ENCODE measurements at places on chromosomes 7 and 10.

- no peak overlapping the region for H3K4me3 ChIP-seq
- H3K4me1 ChIP-seq: peaks cover 23% of the 10 kb centered on the region
- no peaks in the 10 kb centered on the region for H3K27me3 ChIP-seq
- peaks cover 2% of the 10 kb centered on the region for H3K36me3 ChIP-seq
- no peak overlapping the region for H3K27ac ChIP-seq
These were observed 76.1 kb downstream of the CUX1 start for GRCh38 chr7:101893341-101894082.

- H3K4me1 ChIP-seq: no peaks in the 10 kb centered on the region
- H3K36me3 ChIP-seq: peaks cover 7% of the 10 kb centered on the region
- H3K27ac ChIP-seq: no peak overlapping the region
- no peak overlapping the region for H3K4me3 ChIP-seq
These were observed 140.7 kb downstream of the RGS10 start for GRCh38 chr10:119401671-119402395.

- no peaks in the 10 kb centered on the region for H3K27me3 ChIP-seq
- peaks cover 17% of the 10 kb centered on the region for H3K4me1 ChIP-seq
- H3K36me3 ChIP-seq: peaks cover 33% of the 10 kb centered on the region
- no peak overlapping the region for H3K27ac ChIP-seq
- no peak for DNase-seq
These were observed 4.1 kb downstream of the MINPP1 start for GRCh38 chr10:87508837-87509236.

- peak overlapping the region; percentile 99 for H3K27ac ChIP-seq
- no peaks in the 10 kb centered on the region for H3K27me3 ChIP-seq
- peak overlapping the region; percentile 95 for H3K4me3 ChIP-seq
- peaks cover 51% of the 10 kb centered on the region for H3K4me1 ChIP-seq
- DNase-seq: no peak
These were observed 540 bp downstream of the SNX13 start for GRCh38 chr7:17939606-17940301.

DNA sequence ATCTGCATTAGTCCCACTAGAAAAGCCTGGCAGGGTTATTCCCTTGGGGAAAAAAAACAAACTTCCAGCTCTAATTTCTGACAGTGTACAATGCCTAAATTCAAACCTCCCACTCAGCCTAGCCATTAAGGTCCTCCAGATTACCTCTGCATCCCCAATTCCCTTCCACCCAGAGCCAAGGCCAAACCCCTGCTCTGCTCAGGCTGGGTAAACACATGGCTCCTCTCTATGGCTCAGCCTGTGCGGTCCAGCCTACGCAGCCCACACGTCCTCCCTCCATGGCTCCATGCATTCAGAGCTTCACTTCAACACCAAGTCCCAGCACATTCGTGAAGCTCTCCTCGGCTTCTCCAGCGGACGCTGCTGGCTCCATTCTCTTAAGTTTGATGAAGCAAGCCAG lies 5.2 kb downstream of the DLG5 start:
- H3K27ac ChIP-seq: peak overlapping the region; percentile 52
- H3K36me3 ChIP-seq: peaks cover 1% of the 10 kb centered on the region
- H3K4me1 ChIP-seq: peaks cover 30% of the 10 kb centered on the region
- DNase-seq: no peak
- peaks cover 17% of the 10 kb centered on the region for H3K27me3 ChIP-seq
- H3K4me3 ChIP-seq: no peak overlapping the region

- peaks cover 2% of the 10 kb centered on the region for H3K36me3 ChIP-seq
- H3K4me3 ChIP-seq: no peak overlapping the region
- H3K27ac ChIP-seq: no peak overlapping the region
- H3K4me1 ChIP-seq: peaks cover 4% of the 10 kb centered on the region
These were observed 606.0 kb upstream of the GALNT17 start for GRCh38 chr7:70525991-70526390.

- H3K36me3 ChIP-seq: no peaks in the 10 kb centered on the region
- H3K27me3 ChIP-seq: peaks cover 2% of the 10 kb centered on the region
- no peaks in the 10 kb centered on the region for H3K4me1 ChIP-seq
- DNase-seq: no peak
- H3K4me3 ChIP-seq: no peak overlapping the region
- no peak overlapping the region for H3K27ac ChIP-seq
These were observed 10.9 kb upstream of the DUSP5 start for GRCh38 chr10:110486680-110487410.

GRCh38 chr10:129459762-129460539 lies 7.1 kb upstream of the MGMT start:
- no peak overlapping the region for H3K27ac ChIP-seq
- H3K4me1 ChIP-seq: no peaks in the 10 kb centered on the region
- peaks cover 66% of the 10 kb centered on the region for H3K27me3 ChIP-seq
- DNase-seq: no peak
- no peaks in the 10 kb centered on the region for H3K36me3 ChIP-seq
- no peak overlapping the region for H3K4me3 ChIP-seq

- peaks cover 67% of the 10 kb centered on the region for H3K4me1 ChIP-seq
- peak overlapping the region; percentile 98 for H3K27ac ChIP-seq
- H3K36me3 ChIP-seq: peaks cover 60% of the 10 kb centered on the region
- H3K27me3 ChIP-seq: no peaks in the 10 kb centered on the region
- DNase-seq: no peak
These were observed 2.2 kb downstream of the MAP3K8 start for GRCh38 chr10:30436191-30436611.

DNA sequence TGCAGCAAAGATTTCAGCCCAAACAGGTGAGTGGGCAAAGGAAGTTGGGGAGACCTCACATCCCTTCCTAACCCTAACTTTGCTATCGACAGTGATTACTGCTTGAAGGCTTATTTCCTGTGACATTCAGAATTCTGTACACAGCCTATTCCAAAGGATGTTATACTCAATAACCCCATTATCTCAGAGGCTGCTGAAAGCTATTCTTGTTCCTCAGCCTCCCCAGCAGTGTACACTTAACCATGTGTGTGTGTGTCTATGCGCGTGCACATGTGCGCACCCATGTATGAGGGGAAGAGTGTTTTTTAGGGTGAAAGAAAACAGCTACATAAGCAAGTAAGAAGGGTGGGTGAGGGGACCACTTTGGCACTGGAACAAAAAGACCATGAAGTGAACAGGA lies 90.4 kb upstream of the KCNIP2 start:
- no peak for DNase-seq
- peaks cover 10% of the 10 kb centered on the region for H3K36me3 ChIP-seq
- H3K27me3 ChIP-seq: no peaks in the 10 kb centered on the region
- H3K4me1 ChIP-seq: no peaks in the 10 kb centered on the region

GRCh38 chr7:108461840-108462239 lies 5.6 kb upstream of the NRCAM start:
- peaks cover 3% of the 10 kb centered on the region for H3K36me3 ChIP-seq
- no peaks in the 10 kb centered on the region for H3K4me1 ChIP-seq
- no peak overlapping the region for H3K4me3 ChIP-seq
- DNase-seq: no peak
- peaks cover 52% of the 10 kb centered on the region for H3K27me3 ChIP-seq

GRCh38 chr7:67547183-67547907 lies 550.7 kb downstream of the TYW1 start:
- no peak overlapping the region for H3K27ac ChIP-seq
- no peaks in the 10 kb centered on the region for H3K36me3 ChIP-seq
- H3K4me3 ChIP-seq: no peak overlapping the region
- no peaks in the 10 kb centered on the region for H3K4me1 ChIP-seq
- H3K27me3 ChIP-seq: no peaks in the 10 kb centered on the region
- no peak for DNase-seq

DNA sequence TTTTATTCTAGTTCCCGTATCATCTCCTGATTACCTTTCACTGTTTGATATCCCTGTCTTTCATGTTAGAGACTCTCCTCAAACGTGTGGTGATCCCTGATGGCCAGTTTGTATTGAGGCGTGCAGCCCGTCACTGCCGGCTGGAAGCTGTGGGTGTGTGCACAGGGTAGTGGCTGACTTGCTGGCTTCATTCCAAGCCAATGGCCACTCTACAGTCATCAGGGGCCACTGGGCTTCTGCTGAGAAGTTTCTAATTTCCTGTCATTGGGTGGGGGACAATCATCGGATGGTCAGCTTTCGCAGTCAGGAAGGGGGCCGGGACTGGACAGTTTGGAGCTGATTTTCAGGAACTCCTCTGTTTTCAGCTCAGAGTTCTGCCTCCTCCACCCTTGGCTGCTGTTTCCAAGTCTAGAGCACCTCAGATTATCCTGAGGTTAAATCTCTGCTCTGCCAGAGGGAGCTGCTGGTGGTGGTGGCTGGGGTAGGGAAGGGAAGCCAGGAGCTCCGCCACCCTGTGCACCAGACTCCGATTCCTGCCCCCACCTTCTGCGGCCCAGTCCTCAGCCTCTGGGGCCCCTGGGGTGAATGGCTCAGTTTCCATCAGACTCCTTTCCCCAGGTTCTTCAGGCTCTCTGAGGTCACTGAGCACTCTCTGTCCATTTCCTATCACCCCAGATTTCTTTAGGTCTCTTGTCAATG lies 34.9 kb downstream of the BAIAP2L1 start:
- DNase-seq: no peak
- peaks cover 23% of the 10 kb centered on the region for H3K27me3 ChIP-seq
- no peaks in the 10 kb centered on the region for H3K4me1 ChIP-seq
- H3K36me3 ChIP-seq: no peaks in the 10 kb centered on the region
- H3K27ac ChIP-seq: no peak overlapping the region
- H3K4me3 ChIP-seq: no peak overlapping the region

DNA sequence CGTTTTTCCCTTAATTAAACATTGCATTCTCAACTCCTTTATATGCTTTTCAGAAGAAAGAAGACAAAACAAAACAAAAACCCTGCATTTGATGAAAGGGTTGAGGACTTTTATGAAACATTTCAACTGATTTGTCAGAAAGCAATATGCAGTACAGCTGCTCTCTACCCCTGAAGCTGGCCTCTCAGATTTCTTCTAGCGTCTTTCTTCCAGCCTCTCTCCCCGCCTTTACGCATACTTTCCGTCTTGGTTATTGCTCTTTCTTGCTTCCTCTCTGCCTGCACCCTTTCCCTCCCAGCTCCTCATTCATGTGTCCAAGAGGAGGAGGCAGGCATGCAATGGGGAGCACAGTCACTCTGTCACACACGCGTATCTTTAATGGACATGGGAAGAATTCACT lies 91.0 kb upstream of the COL1A2 start:
- H3K4me3 ChIP-seq: no peak overlapping the region
- H3K27ac ChIP-seq: no peak overlapping the region
- H3K27me3 ChIP-seq: peaks cover 8% of the 10 kb centered on the region
- no peak for DNase-seq

DNA sequence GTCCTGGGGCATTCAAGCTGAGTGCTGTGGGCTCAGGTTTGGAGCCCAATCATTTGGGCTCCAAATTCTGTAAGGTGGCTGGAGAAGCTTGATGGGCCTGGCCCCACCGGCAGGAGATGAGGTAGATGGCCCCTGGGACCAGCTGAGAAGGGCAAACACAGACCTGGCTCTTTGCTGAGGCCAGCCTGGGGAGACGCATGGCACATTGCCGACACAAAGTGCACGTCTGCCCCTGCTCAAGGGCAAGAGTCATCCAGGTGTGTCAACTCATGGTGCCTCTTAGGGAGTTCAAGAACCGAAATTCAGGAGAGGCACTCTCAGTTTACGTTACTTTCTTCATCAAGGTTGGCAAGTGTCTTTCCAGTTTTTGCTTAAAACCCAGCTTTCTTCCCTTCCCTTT lies 227.5 kb downstream of the LRMDA start:
- peaks cover 23% of the 10 kb centered on the region for H3K27me3 ChIP-seq
- no peak for DNase-seq
- H3K4me1 ChIP-seq: no peaks in the 10 kb centered on the region
- no peak overlapping the region for H3K27ac ChIP-seq
- H3K36me3 ChIP-seq: no peaks in the 10 kb centered on the region

- H3K27me3 ChIP-seq: peaks cover 44% of the 10 kb centered on the region
- no peak overlapping the region for H3K4me3 ChIP-seq
- no peak overlapping the region for H3K27ac ChIP-seq
- H3K36me3 ChIP-seq: no peaks in the 10 kb centered on the region
- no peaks in the 10 kb centered on the region for H3K4me1 ChIP-seq
- DNase-seq: no peak
These were observed 301.5 kb downstream of the ZEB1 start for GRCh38 chr10:31620226-31621151.

GRCh38 chr10:75548356-75548755 lies 116.9 kb downstream of the LRMDA start:
- DNase-seq: no peak
- no peak overlapping the region for H3K27ac ChIP-seq
- peaks cover 24% of the 10 kb centered on the region for H3K27me3 ChIP-seq
- H3K4me3 ChIP-seq: no peak overlapping the region

DNA sequence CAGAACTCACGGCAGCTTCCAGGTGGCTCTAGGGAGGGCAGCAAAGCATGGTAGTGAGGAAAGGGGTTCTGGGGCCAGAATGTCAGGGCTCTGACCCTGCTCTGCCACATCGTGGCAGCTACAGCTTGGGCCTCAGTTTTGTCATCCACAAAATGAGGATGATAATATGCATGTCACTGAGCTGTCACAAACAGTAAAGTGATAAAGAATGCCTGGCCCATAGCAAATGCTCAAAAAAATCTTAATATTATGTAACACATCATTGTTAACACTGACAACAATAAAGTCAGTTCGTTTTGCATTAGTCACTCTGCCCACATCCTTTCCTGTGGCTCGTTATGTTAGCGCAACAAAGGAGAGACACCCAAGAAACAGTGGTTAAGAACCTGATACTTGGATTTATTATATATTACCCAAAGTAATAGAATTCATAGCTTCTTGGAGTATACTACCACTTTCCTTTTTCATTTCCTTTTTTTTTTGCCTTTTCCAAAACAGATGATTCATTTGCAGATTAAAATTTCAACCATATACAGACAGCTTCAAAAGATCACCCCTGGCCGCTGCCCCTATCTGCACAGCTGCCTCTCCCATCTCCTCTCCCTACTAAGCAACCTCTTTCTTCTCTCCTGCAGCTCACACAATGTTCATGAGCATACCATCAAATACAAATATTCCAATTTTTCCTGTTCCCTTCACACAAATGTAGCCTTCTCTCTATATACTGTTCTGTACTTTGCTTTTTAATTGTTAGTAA lies 45.5 kb upstream of the DDC start:
- no peak for DNase-seq
- peaks cover 15% of the 10 kb centered on the region for H3K36me3 ChIP-seq
- peak overlapping the region; percentile 47 for H3K4me3 ChIP-seq

DNA sequence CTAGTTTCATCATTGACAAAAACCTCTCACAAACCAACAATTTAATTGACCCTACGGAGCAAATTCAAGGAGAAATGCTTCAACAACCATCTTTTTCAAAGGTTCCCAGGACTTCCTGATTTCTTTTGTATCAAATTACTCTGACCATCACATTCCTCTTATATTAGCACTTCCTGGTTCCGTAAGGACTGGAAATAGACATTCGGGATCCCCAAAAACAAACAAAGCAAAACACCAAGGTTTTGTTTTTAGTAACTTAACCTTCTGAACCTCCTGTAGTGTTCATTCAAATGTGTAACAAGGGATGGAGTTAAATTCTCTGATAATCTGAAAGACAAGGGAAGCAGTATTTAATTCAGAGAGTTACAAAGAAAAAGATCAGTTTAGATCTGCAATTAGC lies 387.6 kb upstream of the NRP1 start:
- H3K27ac ChIP-seq: no peak overlapping the region
- H3K4me1 ChIP-seq: no peaks in the 10 kb centered on the region
- peaks cover 10% of the 10 kb centered on the region for H3K27me3 ChIP-seq
- H3K36me3 ChIP-seq: no peaks in the 10 kb centered on the region
